SJSA1 (cell line): ENCODE measurements at places on chromosomes 11 and 22.

DNA sequence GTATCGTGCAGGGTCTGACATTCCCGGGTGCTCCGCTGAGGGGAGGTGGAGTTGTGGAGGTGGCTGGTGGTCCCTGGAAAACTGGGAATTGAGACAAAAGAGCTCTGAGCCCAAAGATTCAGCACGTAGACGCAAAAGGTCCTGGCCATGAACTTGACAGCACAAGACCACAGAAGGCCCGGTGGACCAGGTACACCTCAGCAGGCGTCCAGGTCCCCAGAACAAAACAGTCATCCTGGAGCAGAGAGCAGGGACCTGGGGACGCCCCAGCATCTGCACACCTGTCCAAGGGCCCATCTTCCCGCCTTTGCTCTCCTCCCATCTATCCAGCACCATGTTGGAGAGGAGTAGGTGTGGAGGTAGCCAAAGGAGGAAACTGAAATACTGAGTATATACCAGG lies 13.8 kb upstream of the MB start:
- peaks cover 43% of the 10 kb centered on the region for H3K4me1 ChIP-seq
- DNase-seq, result no peak

- no peak overlapping the region for H3K27ac ChIP-seq
- H3K4me3 ChIP-seq, result no peak overlapping the region
- peaks cover 31% of the 10 kb centered on the region for H3K36me3 ChIP-seq
- DNase-seq, result no peak
Measured at GRCh38 chr11:12876340-12876739, 132.8 kb upstream of the RASSF10 start.

- no peak overlapping the region for H3K4me3 ChIP-seq
- H3K4me1 ChIP-seq, result no peaks in the 10 kb centered on the region; the same call in 1 of the 2 replicates
- H3K27ac ChIP-seq, result no peak overlapping the region
- H3K36me3 ChIP-seq, result no peaks in the 10 kb centered on the region
Measured at GRCh38 chr11:107050121-107050520, 31.8 kb upstream of the GUCY1A2 start.

GRCh38 chr11:24356501-24356900 lies 140.4 kb upstream of the LUZP2 start:
- H3K4me3 ChIP-seq, result no peak overlapping the region
- no peaks in the 10 kb centered on the region for H3K36me3 ChIP-seq
- H3K27ac ChIP-seq, result no peak overlapping the region
- no peaks in the 10 kb centered on the region for H3K27me3 ChIP-seq

DNA sequence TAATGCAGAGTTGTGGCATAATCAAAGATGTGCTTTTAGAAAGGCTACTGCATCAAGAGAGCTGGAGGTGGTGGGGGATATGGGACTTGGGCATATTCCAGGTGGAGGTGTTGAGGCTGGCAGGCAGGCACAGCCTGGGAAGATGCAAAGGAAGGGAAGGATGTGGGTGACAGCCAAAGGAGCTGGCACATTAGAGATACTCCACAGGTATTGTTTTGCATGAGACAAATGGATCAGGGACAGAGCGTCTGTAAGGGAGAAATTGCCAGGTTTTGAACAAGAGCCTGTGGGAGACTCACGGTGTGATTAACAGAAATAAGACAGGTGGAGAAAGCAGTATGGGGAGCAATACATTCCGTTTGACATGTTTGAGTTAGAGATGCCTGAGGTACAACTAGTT lies 263.7 kb downstream of the NELL1 start:
- H3K27ac ChIP-seq, result no peak overlapping the region
- no peaks in the 10 kb centered on the region for H3K4me1 ChIP-seq
- DNase-seq, result no peak
- H3K4me3 ChIP-seq, result no peak overlapping the region
- H3K36me3 ChIP-seq, result no peaks in the 10 kb centered on the region

DNA sequence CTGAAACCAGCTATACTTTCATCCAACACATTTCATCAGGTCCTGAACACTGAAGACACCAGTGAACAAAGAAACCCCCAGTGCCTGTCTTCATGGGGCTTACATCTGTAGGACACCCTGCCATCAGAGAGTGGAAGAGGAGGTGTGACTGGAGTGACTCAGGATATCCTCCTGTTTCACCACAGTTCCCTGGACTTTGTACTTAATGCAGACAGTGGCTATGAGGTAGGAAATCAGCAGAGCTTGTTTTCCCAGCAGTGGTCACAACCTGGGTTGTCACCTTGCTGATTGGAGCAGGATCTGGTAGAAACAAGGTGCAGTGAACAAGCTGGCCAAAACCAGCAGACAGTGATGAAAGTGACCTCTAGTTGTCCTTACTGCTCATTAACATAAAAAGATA lies 128.8 kb downstream of the KIRREL3 start:
- no peak for DNase-seq
- no peak overlapping the region for H3K27ac ChIP-seq
- H3K36me3 ChIP-seq, result no peaks in the 10 kb centered on the region
- no peaks in the 10 kb centered on the region for H3K27me3 ChIP-seq
- H3K4me3 ChIP-seq, result no peak overlapping the region

GRCh38 chr11:131038597-131038996 lies 122.3 kb upstream of the SNX19 start:
- no peak overlapping the region for H3K27ac ChIP-seq
- peaks cover under 1% of the 10 kb centered on the region for H3K4me1 ChIP-seq
- H3K36me3 ChIP-seq, result no peaks in the 10 kb centered on the region
- H3K4me3 ChIP-seq, result no peak overlapping the region

GRCh38 chr11:126332221-126332711 lies 23.2 kb upstream of the ST3GAL4 start:
- no peak overlapping the region for H3K4me3 ChIP-seq
- no peak for DNase-seq
- no peaks in the 10 kb centered on the region for H3K27me3 ChIP-seq
- peaks cover 15% of the 10 kb centered on the region for H3K4me1 ChIP-seq
- H3K27ac ChIP-seq, result no peak overlapping the region

- no peaks in the 10 kb centered on the region for H3K27me3 ChIP-seq
- no peak overlapping the region for H3K4me3 ChIP-seq
- no peak for DNase-seq
- H3K4me1 ChIP-seq, result no peaks in the 10 kb centered on the region
Measured at GRCh38 chr11:103850419-103851165, 185.8 kb upstream of the DDI1 start.

DNA sequence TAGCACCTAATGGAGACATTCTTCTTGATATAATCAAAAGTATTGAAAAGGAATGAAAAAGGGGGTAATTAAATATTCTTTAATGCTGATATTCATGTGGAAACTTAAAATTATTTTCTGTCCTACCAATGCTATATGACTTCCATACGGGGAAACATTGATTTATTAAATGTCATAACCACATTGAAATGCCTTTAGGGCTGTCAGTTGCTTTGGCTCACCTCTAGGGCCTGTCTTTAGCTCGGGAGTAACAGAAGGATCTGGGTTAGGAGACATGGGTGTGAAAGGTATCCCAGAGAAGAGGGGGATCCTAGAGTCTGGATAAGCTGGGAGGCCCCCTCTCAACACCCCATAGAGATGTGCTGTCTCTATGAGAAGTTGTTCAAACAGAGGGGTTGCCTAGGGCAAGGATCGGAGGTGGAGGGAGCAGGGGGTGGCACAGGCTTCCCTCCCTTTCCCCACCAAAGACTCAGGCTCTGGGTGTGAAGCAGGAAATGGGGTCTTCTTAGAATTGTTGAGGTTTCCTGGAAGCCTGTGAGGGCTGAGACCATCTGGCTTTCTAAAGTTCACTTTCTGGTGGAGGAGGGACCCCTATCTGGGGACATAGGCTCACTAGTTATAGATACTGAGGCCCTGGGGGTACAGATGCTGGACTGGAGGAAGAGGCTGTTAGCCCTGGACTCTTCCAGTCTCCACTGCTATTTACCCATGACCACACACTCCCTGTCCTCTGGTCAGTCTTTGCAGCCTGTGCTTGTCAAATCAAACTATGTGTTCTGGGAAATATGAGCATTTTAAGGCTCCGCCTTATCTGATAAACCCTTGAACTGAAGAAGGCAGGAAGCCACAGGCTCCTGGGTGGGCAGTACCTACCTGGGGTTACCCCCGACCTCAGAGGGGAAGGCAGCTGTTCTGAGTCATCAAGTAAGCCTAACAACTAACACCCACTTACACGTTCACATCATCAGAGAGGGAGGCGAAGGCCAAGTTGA lies 55.8 kb upstream of the RRAS2 start:
- peaks cover 63% of the 10 kb centered on the region for H3K4me1 ChIP-seq
- DNase-seq, result peak; percentile 72
- no peaks in the 10 kb centered on the region for H3K27me3 ChIP-seq
- H3K36me3 ChIP-seq, result no peaks in the 10 kb centered on the region
- H3K27ac ChIP-seq, result peak overlapping the region; percentile 46
